Fibroblast of lung (primary cell): ENCODE measurements at places on chromosomes 2 and 18. TPM values are rescaled to one million over a fixed set of nuclear protein-coding genes. Genes with fewer than 3 reads are reported as not detected.
A peak's percentile ranks its signal among the peaks of the same experiment; 100 is the strongest.

DNA sequence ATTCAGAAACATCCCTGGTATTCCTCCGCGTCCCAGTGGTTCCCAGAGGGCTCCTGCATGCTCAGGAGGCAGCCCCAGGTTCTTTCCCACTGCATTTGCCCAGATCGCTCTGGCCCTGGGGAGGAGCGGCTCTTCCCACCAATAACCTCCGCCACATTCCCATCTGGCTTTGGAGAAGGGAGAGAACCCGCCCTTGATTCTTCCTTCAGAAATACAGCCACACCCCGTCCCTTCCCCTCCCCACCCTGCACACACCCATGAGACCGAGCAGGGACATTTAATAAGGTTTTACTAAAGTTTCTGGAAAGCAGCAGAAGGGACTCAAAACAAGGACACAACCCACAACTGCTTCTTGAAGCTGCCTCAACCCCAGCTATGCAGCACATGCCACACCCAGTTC lies 21.9 kb downstream of the ARID5A start:
- H3K4me3 ChIP-seq: no peak overlapping the region
- H3K4me1 ChIP-seq: peaks cover 2% of the 10 kb centered on the region

GRCh38 chr2:1746174-1747064 lies 2.1 kb upstream of the PXDN start:
- no peak overlapping the region for H3K4me3 ChIP-seq
- peaks cover 11% of the 10 kb centered on the region for H3K4me1 ChIP-seq
- no peaks in the 10 kb centered on the region for H3K36me3 ChIP-seq

The ZNF516 gene
- 28.0 and 32.7 TPM in 2 replicates for total RNA-seq

DNA sequence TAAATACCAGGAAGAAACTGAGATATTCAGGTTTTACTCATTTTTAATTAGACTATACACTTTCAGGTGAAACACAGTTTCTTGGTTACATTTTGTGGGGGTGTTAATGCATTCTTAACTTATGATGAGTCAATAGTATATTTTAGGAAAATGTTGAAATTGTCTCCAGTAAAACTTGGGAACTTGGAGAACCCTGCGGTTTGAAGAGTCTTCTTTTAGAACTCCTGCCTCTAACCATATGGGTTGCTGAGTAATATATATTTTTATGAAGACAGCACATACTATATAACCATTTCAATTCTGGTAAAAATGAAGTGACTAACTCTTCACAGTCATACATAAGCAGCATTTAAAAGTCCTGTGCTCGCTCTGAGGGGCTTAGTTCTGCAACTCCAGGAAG lies 308.2 kb upstream of the LRATD1 start:
- H3K27me3 ChIP-seq: no peaks in the 10 kb centered on the region
- no peak for DNase-seq
- H3K4me3 ChIP-seq: no peak overlapping the region

The ANKRD30B gene
- under 0.01 and 0.33 TPM in 2 replicates for total RNA-seq

DNA sequence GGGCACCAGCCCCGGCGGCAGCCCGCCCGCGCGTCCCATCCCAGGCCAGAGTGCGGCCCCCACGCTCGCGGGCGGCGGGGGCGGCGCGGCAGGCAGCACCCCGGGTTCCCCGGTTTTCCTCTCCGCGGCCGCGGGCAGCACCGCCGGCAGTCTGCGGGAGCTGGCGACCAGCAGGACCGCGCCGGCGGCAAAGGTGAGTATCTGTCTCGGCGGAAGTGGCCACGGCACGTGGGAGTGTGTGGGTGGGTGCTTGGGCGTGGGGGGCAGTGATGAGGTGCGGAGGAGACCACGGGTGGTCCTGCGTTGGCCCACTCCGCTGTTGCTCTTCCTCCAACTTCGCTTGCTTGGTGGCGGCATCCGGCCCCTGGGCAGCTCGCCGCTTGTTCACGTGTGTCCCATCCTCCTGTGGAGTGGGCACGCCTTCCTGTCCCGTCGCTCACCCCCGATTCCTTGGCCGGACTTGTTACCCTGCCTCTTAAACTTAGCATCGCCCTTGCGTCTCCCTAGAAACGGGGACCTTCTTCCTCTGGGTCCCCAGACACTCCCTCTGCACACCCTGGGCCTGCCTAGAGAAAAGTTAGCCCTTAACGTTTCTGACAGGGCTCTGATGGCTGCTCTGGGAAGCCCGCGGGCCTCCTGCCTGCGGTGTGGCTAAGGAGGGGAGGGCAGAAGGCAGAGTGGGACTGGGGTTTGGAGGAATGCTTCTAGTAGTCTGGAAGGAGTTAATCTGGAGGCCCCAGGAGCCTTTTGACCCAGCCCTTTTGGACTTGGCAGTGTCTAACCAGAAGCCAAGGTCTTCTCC lies 1.1 kb downstream of the SH3RF3 start:
- peak; percentile 23 for DNase-seq
- no peaks in the 10 kb centered on the region for H3K27me3 ChIP-seq
- peaks cover 14% of the 10 kb centered on the region for H3K4me1 ChIP-seq
- peak overlapping the region; percentile 66 for H3K4me3 ChIP-seq
- H3K27ac ChIP-seq: peak overlapping the region; percentile 78
- no peaks in the 10 kb centered on the region for H3K36me3 ChIP-seq

The GCG gene
- total RNA-seq: not detected in 2 replicates

The RNF103 gene
- 17.5 and 20.3 TPM in 2 replicates for total RNA-seq

DNA sequence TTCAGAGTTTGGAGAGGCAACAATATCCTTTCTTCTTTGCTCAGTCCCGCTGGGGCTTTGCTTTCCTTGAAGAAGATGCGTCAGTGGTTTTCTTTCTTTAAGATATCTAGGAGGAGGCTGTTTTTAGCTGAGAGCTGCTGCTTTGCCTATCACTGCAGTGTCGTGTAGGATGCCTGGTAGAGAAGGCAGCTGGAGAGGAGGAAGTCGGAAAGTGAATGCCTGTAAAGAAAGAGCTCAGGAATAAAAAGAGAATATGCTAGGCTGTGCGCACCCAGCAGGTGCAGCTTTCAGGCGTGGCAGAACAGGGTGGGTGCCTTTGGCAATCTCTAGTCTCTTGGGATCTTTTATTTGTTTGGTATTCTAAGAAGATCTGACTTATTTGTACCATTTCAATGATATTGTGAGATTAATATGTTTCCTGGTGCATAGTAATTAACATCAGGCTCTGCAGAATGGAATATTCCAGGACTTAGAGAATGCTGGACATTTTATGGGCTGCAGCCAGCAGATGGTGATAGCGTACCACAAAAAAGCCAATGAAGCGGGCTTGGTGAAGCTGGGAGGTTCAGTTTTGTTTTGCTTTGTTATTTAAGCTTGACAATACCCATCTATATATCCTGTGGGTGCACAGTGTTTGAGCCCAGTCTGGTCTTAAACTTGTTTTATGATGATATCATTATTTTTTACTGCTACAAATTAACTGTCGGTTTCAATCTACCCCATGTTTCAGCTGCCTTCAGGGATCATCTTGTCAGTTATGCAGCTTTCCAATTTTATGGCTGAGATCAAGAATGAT lies 34.9 kb downstream of the CAVIN2 start:
- no peak overlapping the region for H3K4me3 ChIP-seq
- no peak overlapping the region for H3K27ac ChIP-seq
- no peaks in the 10 kb centered on the region for H3K36me3 ChIP-seq
- DNase-seq: peak; percentile 59
- H3K4me1 ChIP-seq: no peaks in the 10 kb centered on the region
- H3K27me3 ChIP-seq: no peaks in the 10 kb centered on the region

DNA sequence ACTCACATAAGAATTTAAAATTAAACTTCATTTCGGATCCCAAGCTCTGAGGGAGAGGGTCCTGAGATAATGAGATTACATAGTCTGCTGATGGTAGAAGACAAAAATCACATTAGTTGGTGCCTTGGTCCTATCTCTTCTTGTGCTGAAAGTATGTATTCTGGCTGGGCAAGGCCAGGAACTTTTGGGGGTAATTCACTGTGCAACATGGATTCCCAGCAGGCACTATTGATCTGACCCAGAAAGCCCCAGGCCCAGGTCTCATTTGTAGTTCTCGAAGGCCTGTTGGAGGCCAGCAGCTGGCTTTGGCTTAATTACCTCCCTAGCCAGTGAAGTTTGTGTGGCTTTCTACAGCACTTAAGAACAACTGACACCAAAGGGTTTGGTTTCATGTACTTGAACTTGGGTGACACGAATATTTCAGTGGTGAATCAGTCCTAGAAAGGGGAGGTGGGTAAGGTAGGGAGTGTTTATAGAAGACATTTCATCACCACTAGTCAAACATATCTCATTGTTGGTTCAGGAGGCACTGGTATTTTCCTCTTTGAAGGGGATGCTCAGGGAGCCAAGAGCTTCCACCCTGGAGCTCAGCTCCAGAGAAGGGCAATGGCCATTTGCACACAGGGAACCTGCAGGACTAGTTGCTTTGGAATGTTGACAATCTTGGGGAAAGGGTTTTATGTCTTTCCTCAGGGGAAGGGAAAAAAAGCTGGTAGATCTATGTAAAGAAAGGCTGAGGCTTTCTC lies 217.8 kb downstream of the OSR1 start:
- H3K27me3 ChIP-seq: no peaks in the 10 kb centered on the region
- DNase-seq: peak; percentile 98
- no peaks in the 10 kb centered on the region for H3K36me3 ChIP-seq
- no peak overlapping the region for H3K4me3 ChIP-seq
- H3K4me1 ChIP-seq: peaks cover 14% of the 10 kb centered on the region
- H3K27ac ChIP-seq: no peak overlapping the region

The MSH2 gene
- total RNA-seq: 18.7 and 19.7 TPM in 2 replicates

DNA sequence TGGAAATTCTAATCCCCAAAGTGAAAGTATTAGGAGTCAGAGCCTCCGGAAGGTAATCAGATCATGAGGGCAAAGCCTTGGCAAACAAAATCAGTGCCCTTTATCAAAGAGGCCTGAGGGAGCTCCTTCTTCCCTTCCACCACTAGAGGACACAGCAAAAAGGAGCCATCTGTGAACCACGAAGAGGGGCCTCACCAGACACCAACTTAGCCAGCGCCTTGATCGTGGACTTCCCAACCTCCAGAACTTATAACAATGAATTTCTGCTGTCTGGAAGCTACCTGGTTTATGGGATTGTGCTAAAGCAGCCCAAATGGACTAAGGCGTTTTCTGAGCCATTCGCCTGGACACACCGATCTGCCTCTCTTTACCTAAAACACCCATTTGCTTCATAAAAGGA lies 133.1 kb downstream of the EIPR1 start:
- H3K27me3 ChIP-seq: no peaks in the 10 kb centered on the region
- no peak for DNase-seq

DNA sequence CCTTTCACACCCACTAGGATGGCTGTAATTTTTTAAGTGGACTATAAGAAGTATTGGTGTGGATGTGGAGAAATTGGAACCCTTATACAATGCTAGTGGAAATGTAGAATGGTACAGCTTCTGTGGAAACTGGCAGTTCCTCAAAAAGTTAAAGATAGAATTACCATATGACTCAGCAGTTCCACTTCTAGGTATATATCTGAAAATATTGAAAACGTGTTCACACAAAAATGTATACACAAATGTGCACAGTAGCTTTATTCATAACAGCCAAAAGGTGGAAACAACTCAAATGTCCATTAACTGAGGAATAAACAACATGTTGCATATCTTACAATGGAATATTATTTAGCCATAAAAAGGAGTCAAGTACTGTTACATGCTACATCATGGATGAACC lies 17.7 kb downstream of the TANK start:
- H3K27ac ChIP-seq: no peak overlapping the region
- H3K4me3 ChIP-seq: no peak overlapping the region
- H3K27me3 ChIP-seq: no peaks in the 10 kb centered on the region
- H3K36me3 ChIP-seq: peaks cover 3% of the 10 kb centered on the region
- no peaks in the 10 kb centered on the region for H3K4me1 ChIP-seq

- DNase-seq: peak; percentile 64
- no peak overlapping the region for H3K4me3 ChIP-seq
- H3K36me3 ChIP-seq: peaks cover 28% of the 10 kb centered on the region
- no peaks in the 10 kb centered on the region for H3K27me3 ChIP-seq
- peaks cover 17% of the 10 kb centered on the region for H3K4me1 ChIP-seq
- H3K27ac ChIP-seq: peak overlapping the region; percentile 24
These were observed 26.3 kb downstream of the FN1 start for GRCh38 chr2:215409331-215410127.

- H3K36me3 ChIP-seq: peaks cover 21% of the 10 kb centered on the region
- no peak overlapping the region for H3K27ac ChIP-seq
- no peaks in the 10 kb centered on the region for H3K4me1 ChIP-seq
- DNase-seq: no peak
These were observed 252.5 kb downstream of the GLI2 start for GRCh38 chr2:120988051-120988699.

The SULT1C4 gene
- total RNA-seq: 0.26 and 0.50 TPM in 2 replicates

- DNase-seq: no peak
- H3K27ac ChIP-seq: no peak overlapping the region
- no peaks in the 10 kb centered on the region for H3K4me1 ChIP-seq
- no peaks in the 10 kb centered on the region for H3K36me3 ChIP-seq
- H3K27me3 ChIP-seq: peaks cover 3% of the 10 kb centered on the region
These were observed 45.5 kb downstream of the CNGA3 start for GRCh38 chr2:98391581-98392270.

The MLPH gene
- total RNA-seq: 8.2 and 10.7 TPM in 2 replicates

DNA sequence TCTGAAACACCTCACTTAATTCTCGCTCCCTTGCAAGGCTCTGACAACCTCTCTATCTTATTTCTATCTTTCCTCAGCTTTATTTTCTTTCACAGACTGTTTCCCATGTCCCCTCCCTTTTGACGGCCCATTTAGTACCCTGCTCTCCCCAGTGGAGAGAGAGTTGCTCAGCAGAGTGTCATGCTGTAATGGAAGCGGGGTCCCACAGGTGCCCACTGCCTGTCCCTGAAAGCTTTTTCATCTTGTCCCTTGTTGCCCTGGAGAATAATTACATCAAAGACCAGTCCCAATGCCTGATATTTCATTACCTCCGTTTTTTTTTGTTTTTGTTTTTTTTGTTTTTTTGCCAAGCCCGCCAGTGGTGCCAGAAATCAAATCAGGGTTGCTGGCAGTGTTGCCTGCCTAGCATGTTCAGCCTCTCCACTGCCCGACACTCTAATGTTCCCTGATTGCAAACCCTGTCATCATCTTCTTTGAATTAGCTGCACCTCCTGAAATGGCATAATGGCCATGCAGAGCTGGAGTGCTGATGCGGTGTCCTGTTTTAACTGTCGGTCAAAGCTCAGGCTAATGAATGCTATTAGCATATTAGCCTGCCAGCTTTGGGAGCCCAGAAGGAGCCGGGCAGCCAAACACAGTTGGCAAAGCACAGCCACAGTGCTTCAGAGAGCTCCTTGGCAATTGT lies 71.2 kb upstream of the CAVIN2 start:
- no peak for DNase-seq
- H3K27me3 ChIP-seq: no peaks in the 10 kb centered on the region
- H3K4me1 ChIP-seq: no peaks in the 10 kb centered on the region
- no peak overlapping the region for H3K27ac ChIP-seq
- no peaks in the 10 kb centered on the region for H3K36me3 ChIP-seq

- no peak for DNase-seq
- peaks cover 3% of the 10 kb centered on the region for H3K27me3 ChIP-seq
- H3K4me3 ChIP-seq: no peak overlapping the region
- no peaks in the 10 kb centered on the region for H3K36me3 ChIP-seq
- H3K4me1 ChIP-seq: no peaks in the 10 kb centered on the region
- no peak overlapping the region for H3K27ac ChIP-seq
These were observed 84.9 kb downstream of the DYSF start for GRCh38 chr2:71538241-71538640.

- no peaks in the 10 kb centered on the region for H3K27me3 ChIP-seq
- peaks cover 5% of the 10 kb centered on the region for H3K36me3 ChIP-seq
- H3K27ac ChIP-seq: no peak overlapping the region
- H3K4me3 ChIP-seq: no peak overlapping the region
These were observed 26.6 kb downstream of the TWIST2 start for GRCh38 chr2:238874330-238875050.
